ENCODE measurements at places on chromosomes 7 and 10.

DNA sequence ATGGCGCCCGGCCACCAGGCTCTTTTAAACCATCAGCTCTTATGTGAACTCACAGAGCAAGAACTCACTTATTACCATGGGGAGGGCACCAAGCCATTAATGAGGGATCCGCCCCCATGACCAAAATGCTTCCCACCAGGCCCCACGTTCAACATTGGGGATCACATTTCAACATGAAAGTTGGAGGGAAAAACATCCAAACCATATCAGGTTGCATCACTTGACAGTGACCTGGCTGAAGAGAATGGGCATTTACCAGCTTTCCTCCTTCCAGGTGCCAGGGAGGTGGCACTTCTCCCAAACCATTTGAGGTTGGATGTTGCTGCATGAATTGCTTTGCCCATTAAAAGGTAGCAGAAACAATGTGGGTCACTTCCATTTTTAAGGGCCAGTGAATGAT is 115.6 kb upstream of the TNS3 start:
- DNase-seq: no peak

GRCh38 chr10:96646301-96646700 is 59.5 kb upstream of the TM9SF3 start:
- no peak for DNase-seq

DNA sequence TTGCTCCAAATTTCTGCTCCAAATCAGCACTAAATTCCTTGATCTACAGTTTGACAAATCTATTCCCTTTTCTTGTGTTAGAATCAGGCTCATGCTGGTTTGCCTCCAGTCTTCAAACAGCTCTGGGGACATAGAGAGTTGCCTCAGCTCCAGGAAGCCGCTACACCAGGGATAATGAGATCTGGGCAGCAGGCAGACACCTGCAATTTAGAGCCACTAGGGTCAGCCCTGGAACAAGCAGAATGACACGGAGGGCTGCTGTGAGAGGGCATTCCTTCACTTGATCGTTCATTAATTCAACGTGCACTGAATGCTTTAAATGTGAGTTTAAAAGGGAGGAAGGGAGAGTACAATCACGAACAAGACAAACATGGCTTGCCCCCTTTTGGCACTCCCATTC is 3.7 kb upstream of the ELMO1 start:
- DNase-seq: no peak

- DNase-seq: no peak
These were observed 256.1 kb upstream of the C7orf33 start for GRCh38 chr7:148334441-148334956.

GRCh38 chr7:132858251-132858650 is 223.6 kb downstream of the CHCHD3 start:
- DNase-seq: no peak

DNA sequence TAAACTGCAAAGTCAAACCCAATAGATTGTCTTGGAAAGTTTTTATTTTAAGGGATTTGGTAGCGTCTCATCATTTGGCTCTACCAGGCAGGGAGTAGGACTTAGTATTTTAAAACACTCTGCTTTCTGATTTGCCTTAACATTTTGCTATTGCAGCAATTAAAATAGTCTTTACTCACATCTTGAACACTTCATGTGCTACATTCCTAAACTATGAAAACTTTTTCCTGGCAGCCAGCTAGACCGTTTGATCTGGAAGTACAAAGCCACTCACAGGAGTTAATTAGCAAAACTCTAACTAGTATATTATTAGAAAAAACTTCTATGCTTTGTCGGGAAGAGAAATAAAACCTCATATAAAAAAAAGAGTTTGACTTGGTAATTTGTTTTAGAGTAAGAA is 111.4 kb downstream of the TFPI2 start:
- no peak for DNase-seq

DNA sequence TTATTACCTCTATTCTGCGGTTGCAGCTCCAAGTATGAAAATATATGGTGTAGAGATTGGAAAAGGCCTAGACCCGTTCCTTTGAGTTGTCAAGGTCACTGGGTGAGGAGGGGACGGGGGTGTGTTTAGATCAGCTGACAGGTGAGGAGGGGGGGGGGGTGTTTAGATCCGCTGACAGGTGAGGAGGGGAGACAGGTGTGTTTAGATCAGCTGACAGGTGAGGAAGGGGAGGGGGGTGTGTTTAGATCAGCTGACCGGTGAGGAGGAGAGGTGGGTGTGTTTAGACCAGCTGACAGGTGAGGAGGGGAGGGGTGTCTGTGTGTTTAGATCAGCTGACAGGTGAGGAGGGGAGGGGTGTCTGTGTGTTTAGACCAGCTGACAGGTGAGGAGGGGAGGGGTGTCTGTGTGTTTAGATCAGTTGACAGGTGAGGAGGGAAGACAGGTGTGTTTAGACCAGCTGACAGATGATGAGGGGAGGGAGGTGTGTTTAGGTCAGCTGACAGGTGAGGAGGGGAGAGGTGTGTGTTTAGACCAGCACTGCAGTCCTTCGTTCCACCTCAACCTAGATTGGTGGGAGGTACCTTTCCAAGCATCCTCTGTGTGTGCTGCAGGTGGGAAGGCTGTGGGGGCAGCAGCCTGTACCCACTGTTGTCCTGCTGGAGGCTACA is 655.0 kb upstream of the ADARB2 start:
- no peak for DNase-seq

- no peak for DNase-seq
These were observed 14.9 kb downstream of the HOXA1 start for GRCh38 chr7:27080844-27081436.

- no peak for DNase-seq
These were observed 5.7 kb downstream of the FAM221A start for GRCh38 chr7:23685731-23686130.

GRCh38 chr7:2487586-2488271 is 11.5 kb upstream of the GRIFIN start:
- DNase-seq: no peak

DNA sequence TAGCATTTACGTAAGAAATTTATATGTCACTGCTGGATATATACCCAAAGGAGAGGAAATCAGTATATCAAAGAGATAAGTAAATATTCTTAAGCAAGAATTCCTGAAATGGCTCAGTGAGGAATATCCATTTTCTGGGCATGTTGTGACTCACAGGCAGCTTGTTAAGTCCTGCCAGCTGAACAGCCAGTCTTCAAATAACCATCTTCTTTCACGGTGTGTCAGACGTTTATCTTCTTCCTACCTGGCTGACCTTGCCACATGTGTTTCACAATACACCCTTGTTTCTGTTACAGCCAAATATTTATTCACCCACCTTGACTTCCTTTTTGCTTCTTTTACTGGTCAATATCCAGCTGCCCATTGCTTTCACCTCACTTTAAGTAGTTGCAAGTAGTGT is 648.1 kb downstream of the ANKRD7 start:
- no peak for DNase-seq

DNA sequence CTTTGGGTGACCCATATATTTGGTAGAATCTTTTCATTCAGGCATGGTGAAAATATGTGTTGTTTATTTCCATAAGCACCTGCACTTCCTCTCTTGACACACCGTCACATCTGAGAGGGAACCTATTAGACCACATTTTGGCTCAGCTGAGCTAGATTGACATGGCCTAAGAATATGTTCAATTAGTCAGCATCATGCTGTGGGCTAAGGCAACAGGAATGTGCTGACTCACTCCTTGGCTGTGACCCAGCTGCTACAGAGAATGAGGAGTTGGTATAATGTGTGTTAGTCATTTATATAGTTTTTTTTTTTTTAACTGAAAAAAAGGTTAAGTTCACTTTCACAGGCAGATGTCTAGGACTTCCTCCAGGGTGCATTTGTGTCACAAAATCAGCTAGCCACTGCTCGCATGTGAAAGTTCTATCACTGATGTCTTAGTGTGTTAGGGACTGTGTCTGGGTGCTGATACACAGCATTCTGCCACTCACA is 180.6 kb downstream of the SEMA3E start:
- peak; percentile 94 for DNase-seq

DNA sequence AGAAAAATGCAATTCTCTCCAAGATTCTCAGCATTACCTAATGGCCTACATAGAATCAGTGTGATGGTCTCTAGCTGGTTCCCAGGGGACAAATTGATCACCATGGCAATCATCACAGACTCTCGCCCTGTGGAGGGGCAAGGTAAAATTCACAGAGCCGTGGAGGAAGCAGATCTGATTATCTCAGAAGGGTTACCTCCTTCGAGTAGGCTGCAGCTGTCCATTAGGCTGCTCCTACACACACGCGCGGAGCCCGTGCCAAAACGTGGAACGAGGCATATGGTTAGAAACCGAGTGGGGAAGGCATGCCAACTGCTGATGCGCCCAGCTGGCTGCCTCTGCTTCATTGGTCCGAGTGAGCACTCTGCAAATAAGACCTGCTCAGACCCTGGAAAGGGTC is 52.8 kb upstream of the PTER start:
- DNase-seq: peak; percentile 92

DNA sequence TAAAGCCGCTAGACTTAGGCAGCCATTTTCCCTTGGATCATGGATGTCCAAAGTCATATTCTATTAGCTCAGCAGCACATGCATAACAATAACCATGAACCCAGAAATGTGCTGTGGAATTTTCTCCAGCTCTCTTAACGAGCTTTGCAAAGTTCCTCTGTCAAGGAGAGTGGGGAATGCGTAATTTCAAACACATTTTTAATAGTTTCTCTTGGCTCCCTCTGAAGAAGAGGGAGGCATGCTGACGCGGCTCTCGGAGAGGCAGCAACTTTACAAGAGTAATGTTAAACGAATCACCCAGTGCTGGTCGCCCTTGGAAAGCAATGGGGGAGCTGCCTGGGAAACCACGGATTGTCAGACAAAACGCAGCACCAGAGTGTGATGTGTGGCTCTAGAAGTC is 114.8 kb downstream of the RAB18 start:
- DNase-seq: no peak

DNA sequence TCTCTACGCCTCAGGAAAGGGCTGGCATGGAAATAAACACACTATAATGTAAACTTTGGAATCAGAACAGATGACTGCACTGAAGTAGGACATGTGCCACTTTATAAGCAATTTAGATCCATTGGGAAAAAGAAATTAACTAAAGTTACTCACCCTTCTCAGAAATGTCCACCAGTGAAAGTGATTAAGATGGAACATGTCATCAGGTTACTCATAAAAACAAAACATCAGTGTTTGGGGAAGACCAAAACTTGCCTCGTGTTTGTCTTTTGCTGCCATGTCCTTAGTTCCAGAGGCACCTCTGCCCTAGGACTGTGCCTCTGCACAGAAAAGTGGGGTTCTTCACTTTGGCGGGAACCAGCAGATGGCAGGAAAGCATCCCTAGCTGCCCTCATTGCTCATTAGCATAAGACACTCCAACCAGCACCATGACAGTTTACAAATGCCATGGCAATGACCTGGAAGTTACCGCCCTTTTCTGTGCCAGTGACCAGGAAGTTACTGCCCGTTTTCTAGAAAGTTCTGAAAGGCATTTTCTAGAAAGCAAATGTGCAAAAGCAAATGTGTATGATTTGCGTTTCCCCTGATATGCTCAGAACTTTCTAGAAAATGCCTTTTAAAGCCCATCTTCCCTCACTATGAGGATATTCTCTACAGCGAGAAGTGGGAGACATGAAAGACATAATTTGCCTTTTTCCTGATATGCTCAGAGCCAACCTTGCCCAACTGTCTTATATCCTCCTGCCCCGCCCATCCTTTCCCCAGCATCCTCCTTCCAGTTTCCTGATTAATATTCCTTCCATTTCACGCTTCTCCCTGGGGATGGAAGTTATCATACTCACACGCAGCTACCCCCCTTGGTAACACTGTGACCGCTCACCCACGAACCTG is 258.2 kb downstream of the USP6NL start:
- no peak for DNase-seq

DNA sequence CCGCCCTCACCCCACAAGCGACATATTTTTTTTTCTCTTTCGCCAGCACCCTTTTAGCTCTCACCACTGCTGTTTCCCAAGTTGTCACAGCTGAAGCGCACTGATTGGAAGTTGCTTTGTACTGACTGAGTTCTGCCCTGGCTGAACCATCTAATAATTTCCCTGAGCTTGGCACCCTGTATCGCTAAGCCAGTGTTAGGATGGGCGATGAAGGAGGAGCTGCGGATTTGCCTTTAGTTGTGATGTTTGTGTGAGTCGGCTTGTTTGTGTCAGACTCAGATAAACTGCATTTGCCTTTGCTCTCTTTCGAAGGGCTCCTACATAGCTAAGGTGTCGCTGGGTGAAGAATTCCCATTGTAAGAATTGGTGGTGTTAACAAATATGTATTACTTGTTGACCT is 1.3 kb upstream of the ATXN7L1 start:
- DNase-seq: no peak

- DNase-seq: no peak
These were observed 68.1 kb upstream of the ITPRID1 start for GRCh38 chr7:31445686-31446355.

GRCh38 chr7:17680026-17680425 is 260.3 kb downstream of the SNX13 start:
- DNase-seq: no peak

DNA sequence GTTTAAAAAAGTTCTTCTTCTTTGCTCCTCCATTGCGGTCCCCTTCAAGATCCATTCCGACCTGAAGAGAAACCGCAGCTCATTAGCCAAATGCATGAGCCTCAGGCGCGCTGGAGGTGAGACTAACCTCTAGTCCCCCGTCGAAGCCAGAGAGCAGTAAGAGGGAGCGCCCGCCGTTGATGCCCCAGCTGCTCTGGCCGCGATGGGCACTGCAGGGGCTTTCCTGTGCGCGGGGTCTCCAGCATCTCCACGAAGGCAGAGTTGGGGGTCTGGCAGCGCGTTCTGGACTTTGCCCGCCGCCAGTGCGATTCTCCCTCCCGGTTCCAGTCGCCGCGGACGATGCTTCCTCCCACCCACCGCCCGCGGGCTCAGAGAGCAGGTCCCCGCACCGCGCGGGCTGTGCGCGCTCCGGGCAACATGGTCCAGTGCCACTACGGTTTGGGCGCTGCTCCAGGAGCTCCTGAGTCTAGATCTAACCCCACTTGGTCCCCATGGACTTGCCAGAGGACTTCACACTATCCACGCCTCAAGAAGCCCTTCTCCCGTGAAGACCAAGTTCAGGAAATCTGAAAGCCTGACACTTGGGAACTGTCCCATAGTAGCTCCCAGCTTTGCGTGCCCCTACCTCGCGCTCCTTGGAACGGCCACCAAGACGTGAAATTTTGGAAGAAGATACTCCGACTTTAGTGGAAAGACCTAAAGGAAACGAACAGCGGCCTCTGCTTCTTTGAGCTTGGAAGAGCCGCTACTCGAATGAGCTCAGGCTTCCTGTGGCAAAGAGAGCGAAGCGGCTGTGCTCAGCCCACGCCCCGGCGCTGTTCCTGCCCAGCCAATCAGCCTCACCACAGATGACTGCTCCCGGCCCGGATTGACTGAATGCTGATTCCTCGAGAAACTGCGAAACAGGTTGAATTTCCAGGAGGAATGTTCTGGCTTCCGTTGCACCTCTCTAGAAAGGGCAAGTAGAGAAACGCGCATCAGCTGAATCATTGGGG is at the start of gene ABCB1:
Gene ABCB1 (minus strand): TSS at position 755 of the 995 bp plus-strand sequence. CDS start 700 bp downstream, at position 55.
- peak; percentile 21 for DNase-seq

DNA sequence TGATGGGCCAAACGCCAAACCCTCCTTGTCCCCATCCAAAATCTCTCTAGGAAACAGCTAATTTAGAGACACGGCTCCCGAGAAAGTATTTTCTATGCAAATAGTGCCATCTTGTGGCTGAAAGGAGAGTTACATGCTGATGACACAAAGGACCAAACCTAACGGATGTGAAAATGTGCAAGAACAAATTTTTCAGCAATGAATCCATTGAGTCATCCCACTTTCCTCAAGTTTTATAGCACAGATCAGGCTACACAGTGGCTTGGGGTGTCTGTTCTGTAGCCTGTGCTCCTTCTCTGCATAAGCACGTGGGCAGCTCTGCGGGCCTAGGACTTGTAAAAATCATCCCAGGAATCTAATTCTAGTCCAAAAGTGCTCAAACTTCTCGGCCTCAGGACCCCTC is 154.8 kb upstream of the PRR15 start:
- no peak for DNase-seq

- no peak for DNase-seq
These were observed 47.0 kb upstream of the LAMB1 start for GRCh38 chr7:108049962-108050361.
